ENCODE measurements at places on chromosomes 6 and 20. TPM values are rescaled to one million over a fixed set of nuclear protein-coding genes. Genes with fewer than 3 reads are reported as not detected.

The IGF2R gene
- 120 TPM for total RNA-seq

The VIP gene
- 0.39 TPM for total RNA-seq

The NNAT gene
- total RNA-seq: 0.13 TPM

The NOTCH4 gene
- total RNA-seq: 13.3 TPM

The BMP6 gene
- 72.8 TPM for total RNA-seq

The CDKAL1 gene
- 15.3 TPM for total RNA-seq

The NELFCD gene
- 59.8 TPM for total RNA-seq

The LINC00237 gene
- under 0.01 TPM for total RNA-seq

The C6orf132 gene
- total RNA-seq: under 0.01 TPM

The ESF1 gene
- 4.5 TPM for total RNA-seq

The RAB32 gene
- 81.5 TPM for total RNA-seq

The CST4 gene
- total RNA-seq: not detected

The TP53TG5 gene
- not detected for total RNA-seq
